ENCODE measurements at places on chromosomes 4 and X.
A peak's percentile ranks its signal among the peaks of the same experiment; 100 is the strongest.

DNA sequence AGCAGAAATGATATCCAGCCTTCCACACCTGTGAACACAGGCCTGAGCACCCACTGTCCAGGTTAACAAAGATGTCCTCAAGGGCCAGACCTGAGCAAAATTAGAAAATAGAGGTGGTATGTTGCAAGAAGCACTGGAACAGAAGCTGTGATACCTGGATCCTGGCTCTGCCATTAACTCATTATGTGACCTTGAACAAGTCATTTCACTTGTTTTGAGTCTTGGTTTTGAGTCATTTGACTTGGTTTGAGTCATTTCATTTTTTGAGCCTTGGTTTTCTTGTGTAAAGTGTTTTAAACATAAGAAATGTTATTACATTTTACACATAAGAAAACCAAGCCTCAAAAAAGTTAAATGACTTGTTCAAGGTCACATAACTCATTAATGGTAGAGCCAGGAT, 2.9 kb upstream of the NWD2 start:
- DNase-seq, result no peak

DNA sequence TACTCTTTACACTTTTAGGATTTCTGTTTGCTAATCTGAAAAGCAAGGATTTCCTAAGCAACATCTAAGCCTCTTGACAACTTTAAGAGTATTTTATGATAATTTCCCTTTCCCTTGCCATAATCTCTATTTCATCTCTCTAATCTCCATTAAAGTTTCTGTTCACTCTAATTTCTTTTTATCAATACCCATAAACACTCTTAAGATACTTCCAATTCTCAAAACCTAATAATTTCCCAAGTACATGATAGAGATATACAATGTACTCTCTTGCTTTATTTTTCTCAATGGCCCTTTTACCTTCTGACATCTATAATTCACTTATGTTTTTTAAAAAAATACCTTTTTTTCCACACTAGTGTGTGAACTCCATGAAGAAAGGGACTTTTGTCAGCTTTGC, 26.8 kb downstream of the DAPP1 start:
- DNase-seq, result no peak

GRCh38 chr4:140807491-140808252, 51.5 kb upstream of the TBC1D9 start:
- no peak for DNase-seq

GRCh38 chr4:22093126-22093525, 144.6 kb upstream of the KCNIP4 start:
- DNase-seq, result no peak

DNA sequence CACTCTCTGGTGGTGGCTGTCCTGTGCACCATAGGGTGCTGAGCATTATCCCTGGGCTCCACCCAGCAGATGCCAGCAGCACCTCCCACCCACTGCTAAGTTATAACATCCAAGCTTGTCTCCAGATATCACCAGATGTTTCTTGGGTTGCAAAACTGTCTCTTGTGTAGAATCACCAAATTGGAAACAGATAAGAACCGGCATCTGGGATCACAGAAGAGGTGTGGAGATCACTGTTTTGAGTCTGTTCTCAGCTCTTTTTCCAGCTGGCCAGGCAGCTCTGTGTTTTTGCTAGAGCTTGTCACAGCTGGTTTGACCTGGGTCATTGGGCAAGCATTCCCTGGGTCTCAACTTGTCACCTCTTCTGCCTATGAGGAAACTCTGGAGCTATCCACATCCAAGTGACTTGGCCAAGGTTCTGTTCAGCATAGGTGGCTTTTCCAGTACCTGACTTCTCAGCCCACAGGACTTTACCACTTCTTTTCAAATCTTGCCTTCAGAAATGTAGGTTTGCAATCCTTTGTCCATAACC, 15.3 kb upstream of the PUDP start:
- no peak for DNase-seq

- no peak for DNase-seq
These were observed 27.4 kb upstream of the GPR174 start for GRCh38 chrX:79117078-79117477.

- DNase-seq, result no peak
These were observed 122.1 kb downstream of the AFF1 start for GRCh38 chr4:87056881-87057280.

DNA sequence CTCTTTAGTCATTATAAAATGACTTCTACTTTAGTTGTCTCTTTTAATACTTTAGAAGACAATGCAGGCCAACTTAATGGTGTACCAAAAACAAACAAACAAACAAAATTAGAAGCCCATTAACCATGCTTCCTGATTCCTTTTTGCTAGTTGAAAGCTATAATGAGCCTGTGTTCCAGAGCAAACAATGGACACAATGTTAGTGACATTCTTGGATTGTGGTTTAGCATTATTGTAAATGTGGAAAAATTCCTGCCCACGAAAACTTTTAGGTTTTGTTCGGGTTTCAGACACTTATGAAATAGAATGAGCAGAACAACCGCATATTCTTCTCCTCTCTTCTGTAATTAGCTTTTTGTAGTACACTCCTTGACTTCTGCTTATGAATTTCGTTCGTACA, 1682.7 kb upstream of the PCDH7 start:
- DNase-seq, result no peak

- peak; percentile 1 for DNase-seq
These were observed 2340.7 kb downstream of the PCDH7 start for GRCh38 chr4:33060674-33061542.

- no peak for DNase-seq
These were observed 330.9 kb downstream of the CXXC4 start for GRCh38 chr4:104163820-104164219.

DNA sequence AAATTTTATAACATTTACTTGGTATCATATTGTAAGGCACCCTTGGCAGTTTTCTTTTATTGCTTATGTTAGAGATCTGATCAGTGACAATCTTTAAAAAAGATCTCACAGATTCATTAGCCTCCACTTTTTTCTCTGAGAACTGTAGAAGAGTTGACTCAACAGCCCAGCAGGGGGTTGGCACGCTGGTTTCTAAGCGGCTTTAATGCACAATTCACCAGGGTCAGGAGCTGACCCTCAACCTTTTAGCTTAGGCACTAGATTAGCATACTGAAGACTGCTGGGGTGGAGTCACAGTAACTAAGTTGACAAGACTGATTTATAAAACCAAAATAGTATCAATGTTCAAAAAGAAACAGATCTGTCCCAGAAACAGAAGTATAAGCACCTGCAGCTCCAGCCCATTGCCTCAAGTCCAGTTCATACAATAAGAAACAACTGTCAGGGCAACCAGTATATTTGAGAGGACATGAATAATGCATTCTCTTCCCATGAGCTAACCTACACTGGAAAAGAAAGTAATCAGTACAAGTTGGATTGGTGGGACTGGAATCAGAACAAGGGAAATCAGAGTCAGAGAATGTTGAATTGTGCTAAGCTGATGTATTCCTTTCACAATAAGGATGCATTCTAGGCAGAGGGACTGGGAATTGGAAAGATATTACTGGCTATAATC, 77.6 kb downstream of the PDE5A start:
- DNase-seq, result no peak

DNA sequence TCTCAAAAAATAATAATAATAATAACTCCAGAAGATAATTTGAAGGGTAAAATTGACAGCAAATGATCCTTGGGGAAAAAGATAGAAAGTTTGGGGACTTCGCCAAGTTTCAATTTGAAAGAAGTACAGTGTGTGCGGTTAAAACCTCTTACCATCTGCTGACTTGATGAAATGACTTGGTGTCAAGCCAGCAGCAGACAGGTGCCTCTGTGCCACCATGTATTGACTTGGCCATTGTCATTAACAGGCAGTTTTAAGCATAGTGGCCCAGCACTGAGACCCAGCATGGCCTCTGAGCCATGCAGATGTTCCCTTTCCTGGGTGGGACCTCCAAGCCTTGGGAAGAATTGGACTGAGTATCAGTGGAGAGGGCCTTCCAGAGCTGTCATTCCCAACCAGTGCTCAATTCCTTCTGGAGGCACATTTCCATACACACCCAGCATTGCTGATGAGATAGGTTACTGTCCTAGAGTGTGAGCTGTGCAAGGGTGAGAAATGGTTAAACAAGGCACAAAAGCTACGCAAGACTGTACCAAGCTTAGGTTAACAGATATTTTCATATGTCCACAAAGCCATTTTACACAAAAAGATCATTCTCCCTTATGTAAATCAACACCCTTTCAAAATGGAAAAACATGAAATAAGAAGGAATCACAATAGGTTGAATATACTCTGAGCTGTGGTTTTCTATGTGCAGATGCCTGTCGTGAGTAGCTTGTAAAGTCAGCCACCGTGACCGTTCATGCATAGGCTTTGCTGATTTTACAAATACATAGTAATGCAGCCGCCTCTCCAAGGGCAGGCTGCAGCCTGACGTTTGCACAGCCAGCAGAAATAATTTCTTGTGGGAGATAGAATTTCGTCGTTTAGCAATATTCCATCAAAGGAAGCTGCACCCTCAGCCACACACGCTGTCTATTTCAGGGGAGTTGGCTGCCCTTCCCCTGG, 59.4 kb upstream of the FBXW7 start:
- no peak for DNase-seq

DNA sequence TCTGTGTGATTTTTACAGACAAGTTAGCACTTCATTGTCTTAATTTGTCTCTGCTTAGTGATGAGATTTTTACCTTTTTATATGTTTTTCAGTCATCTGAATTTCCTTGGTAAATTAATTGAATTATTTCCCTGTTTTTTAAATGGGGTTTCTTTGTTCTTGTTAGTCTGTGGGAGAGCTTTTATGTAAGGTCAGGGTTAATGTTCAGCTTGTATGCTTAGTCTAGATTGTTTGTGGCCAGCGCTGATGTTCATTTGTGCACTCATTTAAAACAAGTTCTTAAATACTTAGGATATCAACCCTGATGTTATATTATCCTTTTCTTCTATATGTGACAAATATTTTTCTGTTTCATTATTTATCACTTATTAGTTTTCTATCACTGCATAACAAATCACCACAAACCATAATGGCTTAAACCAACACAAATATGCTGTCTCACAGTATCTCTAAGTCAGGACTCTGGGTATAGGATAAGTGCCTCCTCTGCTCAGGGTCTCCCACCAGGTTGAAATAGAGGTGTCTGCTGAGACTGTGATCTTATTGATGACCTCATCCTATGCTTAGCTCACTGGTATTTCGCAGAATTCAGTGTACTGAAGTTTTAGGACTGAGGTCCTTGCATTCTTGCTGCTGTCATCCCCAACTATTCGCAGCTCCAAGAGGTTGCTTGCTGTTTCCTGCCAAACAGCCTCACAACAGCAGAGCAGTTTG, 53.2 kb downstream of the ATP10D start:
- DNase-seq, result no peak

- peak; percentile 5 for DNase-seq
These were observed at the start of gene SLC34A2 for GRCh38 chr4:25654971-25655963. SLC34A2 (plus strand) TSS chr4:25655851; CDS start chr4:25662501, 6,650 bp downstream.

All from stimulated activated CD4-positive, alpha-beta T cell treated with anti-CD3 and anti-CD28 coated beads, Interleukin-2, amount 100 ng/mL, for 24 hours (primary cell).